ENCODE measurements at places on chromosomes 2 and 18. TPM values are rescaled to one million over a fixed set of nuclear protein-coding genes. Genes with fewer than 3 reads are reported as not detected.

The CPS1 gene
- total RNA-seq, result 0.99 TPM

The SOCS6 gene
- total RNA-seq, result 23.9 TPM

The IL1RL2 gene
- total RNA-seq, result not detected

- no peak for DNase-seq
These were observed 491.3 kb downstream of the DPP10 start for GRCh38 chr2:114933671-114934241.

GRCh38 chr2:207891086-207891844 lies 121.6 kb upstream of the FZD5 start:
- DNase-seq, result no peak

DNA sequence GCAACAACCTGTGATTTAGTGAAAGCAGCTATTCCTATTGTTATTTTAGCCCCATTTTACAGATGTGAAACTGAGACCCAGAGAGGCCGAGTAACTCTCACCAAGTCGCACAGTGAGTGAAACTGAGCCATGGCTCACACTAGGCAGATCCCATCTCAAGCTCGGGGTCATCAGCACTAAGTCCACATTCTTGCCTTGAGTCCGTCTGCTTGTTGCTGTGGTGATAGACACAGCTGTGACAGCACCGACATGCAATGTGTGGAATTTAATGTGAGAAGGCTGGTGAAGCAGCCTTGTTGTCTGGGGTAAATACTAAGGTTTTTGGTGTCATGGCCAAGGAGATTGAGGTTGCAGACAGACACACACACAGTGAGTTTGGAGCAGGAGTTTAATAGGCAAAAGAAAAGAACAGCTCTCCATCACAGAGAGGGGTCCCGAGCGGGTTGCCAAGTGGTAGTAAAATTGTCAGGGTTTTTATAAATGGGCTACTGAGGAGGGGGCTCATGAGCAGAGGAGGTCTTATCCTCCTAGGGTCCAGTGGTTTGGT lies 40.2 kb upstream of the GMCL1 start:
- DNase-seq, result no peak

DNA sequence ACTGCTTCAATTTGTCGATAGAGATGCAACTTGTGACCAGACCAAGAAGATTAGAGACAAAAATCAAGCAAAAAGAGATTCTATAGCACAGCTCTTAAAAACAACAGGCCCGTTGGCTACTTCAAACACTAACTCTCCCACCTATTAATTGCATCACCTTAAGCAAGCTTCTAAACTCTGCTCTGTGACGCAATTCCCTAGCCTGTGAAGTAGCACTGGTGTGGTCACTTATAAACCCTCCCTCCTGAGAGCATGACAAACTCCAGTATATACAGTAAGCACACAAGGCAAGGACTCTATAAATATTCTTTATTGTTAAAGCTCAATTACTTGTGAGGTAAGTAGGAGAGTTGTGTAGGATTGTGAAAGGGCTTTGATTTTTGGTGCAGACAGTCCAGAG lies 72.3 kb downstream of the CMPK2 start:
- no peak for DNase-seq

DNA sequence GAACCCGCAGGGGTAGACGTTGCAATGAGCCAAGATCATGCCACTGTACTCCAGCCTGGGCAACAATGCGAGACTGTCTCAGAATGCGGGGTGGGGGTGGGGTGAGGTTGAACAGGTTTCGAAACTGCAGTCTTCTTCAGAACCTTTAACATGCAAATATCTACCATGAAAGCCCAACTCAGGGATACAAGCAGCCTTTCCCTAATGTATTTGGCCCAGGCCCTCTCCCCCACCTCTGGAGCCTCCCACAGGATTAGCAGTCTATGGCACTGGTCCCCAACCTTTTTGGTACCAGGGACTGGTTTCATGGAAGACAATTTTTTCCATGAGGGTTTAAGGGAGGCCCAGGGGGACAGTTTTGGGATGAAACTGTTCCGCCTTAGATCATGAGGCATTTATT lies 53.5 kb downstream of the CCBE1 start:
- DNase-seq, result no peak

GRCh38 chr18:60929966-60930365 lies 403.3 kb upstream of the CDH20 start:
- no peak for DNase-seq
